ENCODE measurements at places on chromosomes 1 and 21.

GRCh38 chr1:89780721-89781120 is 40.1 kb upstream of the LRRC8D start:
- DNase-seq: no peak

GRCh38 chr1:46757956-46758528 is 39.1 kb upstream of the EFCAB14 start:
- no peak for DNase-seq

GRCh38 chr1:188584119-188584518 is 1755.4 kb downstream of the PLA2G4A start:
- no peak for DNase-seq

- DNase-seq: no peak
Measured at GRCh38 chr1:89887270-89887669, 66.4 kb downstream of the LRRC8D start.

GRCh38 chr21:28126521-28127174 is 866.0 kb downstream of the LTN1 start:
- DNase-seq: no peak

DNA sequence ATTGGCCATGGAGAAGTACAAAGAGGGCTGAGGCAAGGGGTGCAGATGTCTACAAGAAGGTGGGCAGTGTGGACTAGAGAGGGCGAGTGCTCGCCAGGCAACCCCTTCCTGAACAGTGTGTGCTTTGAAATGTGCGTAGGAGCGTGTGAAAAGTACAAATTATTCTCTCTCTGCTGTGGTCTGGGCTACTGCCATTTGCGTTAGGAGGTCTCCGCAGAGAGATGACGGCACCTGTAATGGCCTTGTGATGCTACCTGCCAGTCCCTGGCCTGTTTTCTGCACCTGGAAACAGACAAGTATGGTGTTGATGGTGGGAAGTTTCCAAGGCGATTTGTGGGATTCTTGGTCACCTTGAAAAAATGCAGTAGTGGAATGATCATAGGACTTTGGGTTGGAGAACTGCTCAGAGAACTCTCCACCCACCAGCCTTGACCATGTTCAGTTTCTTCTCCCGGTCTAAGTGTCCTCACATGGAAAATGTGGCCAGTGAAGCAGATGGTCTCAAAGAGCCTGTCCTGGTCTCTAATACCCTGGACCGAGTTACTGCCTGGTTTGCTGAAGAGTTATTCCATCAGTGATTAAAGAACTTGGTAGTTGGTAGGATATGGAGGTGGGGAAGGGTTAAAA is 74.5 kb downstream of the MRPS6 start:
- no peak for DNase-seq

DNA sequence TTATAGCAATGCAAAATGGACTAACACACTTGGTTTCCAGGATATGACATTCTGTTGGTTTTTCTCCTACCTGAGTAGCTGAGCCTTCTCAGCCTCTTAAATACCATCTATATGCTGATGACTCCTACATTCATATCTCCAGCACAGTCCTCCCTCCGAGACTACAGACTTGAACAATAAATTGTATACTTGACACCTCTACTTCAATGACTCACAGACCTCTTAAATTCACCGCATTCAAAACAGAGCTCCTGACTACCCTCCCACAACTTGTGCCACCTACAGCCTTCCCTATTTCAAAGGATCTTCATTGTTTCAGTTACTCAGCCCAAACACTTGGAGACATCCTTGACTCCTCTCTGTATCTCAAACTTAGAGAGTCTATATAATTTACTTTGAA is 66.8 kb upstream of the ASB17 start:
- DNase-seq: no peak

GRCh38 chr1:40784771-40785151 is 1.2 kb downstream of the KCNQ4 start:
- no peak for DNase-seq

- no peak for DNase-seq
Measured at GRCh38 chr21:36792505-36792967, 93.6 kb downstream of the SIM2 start.

DNA sequence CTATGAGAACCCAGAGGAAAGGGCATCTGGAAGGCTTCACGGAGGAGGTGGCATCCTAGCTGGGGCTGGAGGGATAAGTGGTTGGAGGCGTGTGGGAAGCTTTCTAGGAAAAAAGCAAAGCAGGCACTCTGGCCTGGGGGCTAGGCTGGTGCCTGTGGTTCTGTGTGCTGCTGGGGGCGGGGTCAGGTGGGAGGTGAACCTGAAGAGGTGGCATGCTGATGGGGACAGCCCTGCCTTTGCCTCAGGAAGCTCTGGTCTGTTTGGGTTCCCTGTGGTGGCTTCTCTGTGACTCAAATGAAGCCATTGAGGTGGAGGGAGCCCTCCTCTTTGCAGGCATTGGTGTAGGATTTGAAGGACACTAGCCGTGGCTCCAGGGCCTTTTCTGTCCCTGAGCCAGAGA is 221.6 kb upstream of the POU3F1 start:
- DNase-seq: no peak

- DNase-seq: no peak
Measured at GRCh38 chr1:92030656-92031107, 897 bp downstream of the EPHX4 start.

- DNase-seq: no peak
Measured at GRCh38 chr1:86409416-86410021, 13.4 kb upstream of the ODF2L start.

GRCh38 chr21:33112151-33112550 is 42.2 kb downstream of the OLIG1 start:
- DNase-seq: no peak

DNA sequence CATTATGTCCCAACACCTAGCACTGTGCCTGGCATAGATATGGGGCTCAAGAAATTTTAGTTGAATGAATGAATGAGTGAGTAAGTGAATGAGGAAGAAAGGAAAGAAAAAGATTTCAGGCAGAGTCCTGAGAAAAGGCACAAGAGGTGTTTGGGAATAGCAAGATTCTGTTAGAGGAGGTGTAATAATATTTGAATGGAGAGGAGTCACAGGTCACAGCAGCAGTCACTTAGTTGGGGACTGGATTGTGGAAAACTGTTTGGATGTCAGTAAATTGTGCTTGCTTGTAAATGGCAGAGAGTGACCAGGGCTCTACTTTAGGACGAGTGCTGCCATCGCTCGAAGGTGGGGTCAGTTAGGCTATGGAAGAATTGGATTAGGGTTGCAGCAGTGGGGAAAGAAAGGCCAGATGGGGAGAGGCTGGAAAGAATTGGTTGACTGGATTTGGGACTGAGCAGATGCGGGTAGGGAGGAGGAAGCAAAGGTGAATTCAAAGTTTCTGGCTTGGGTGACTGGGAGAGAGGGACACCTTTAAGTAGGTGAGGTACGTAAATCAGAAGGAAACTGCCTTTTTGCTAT is 9.3 kb downstream of the CDC14A start:
- no peak for DNase-seq

- peak; percentile 52 for DNase-seq
Measured at GRCh38 chr21:33543505-33544129, 779 bp downstream of the SON start.

DNA sequence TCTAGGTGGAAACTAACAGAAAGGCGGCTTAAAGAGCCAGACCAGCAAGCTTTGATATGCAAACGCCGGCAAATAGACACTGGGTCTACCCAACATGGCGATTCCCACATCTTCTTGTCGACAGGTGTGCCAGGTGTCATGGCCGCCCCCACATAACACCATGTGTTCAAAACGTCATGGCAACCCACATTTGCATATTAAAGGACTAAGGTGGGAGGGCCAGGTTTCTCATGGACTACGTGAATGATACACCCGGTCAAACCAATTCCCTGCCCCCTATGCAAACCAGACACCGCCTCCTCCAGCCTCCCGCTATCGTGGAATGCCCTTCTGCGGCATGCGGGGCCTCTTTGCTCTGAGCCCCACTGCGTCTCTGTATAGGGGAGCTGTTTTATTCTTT is 41.3 kb downstream of the ICOSLG start:
- no peak for DNase-seq
